Spleen (tissue), 13 donors: ENCODE measurements at places on chromosomes 7 and 10.
A peak's percentile ranks its signal among the peaks of the same experiment; 100 is the strongest.

DNA sequence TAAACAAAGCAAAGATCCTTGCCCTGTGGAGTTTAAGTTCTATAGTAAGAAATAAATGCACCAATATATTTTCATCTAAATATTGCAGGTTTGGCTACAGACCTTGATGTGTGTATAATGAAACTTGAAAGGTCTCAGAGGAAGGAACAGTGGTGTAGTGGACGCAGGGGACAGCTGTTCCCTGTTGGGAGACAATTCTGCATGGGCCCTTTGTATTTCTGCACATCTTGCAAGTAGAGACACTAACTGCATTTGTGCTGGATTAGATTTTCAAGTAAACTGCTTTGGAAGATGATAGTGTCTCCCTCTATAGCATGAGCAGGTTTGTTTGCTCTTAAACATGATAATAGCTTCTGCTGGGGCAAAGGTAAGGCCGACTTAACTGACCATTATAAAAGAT, 57.5 kb upstream of the FAM133B start:
- no peak for DNase-seq
- no peak overlapping the region for H3K4me3 ChIP-seq
- no peak overlapping the region for H3K27ac ChIP-seq
- no peaks in the 10 kb centered on the region for H3K36me3 ChIP-seq
- peaks cover 15% of the 10 kb centered on the region for H3K4me1 ChIP-seq

- no peaks in the 10 kb centered on the region for H3K4me1 ChIP-seq
- DNase-seq, result no peak
- no peak overlapping the region for H3K4me3 ChIP-seq
- no peaks in the 10 kb centered on the region for H3K27me3 ChIP-seq
- no peak overlapping the region for H3K27ac ChIP-seq
These were observed 55.2 kb upstream of the FRMD4A start for GRCh38 chr10:14385596-14386593.

DNA sequence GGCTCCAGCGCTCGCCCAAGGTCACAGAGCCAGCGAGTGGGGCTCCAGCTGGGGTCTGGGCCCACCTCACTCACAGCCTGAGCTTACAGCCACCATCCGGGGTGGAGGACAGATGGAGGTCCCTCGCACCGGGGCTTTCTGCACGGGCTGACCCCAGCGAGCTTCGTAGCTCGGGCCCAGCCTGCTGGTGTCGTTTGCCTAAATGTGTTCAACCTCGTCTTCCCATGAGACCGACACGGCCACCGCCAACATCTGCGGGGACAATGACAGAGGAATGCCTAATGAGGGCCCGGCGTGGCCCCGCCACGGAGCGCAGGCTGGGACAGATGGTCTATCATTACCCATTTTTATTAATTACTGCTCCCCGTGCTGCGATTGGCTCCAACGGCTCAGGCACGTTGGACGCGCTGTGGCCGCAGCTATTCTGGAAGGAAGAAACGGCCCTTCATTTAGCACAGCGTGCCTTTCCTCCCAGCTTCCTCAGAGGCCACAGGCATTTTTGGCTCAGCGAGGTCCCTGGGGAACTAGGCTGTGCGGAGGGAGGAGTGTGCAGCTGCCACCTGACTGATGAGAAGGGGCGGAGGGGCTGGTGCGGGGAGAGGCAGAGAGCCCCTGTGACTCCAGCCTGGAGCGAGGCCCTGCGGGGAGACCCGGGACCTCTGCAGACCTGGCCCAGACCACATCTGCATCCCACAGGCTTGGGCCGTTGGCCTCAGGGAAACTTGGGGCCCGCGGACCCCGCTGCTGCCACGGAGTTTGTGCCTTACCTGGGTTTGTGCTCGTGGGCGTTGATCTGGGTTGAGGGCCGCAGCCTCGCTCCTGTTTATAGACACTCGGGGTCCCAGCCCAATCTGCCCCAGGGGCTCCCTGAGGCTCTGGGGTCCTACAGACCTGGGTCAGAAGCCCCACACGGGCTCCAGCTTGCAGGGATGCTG, 22.9 kb upstream of the ELFN1 start:
- no peak overlapping the region for H3K4me3 ChIP-seq
- no peaks in the 10 kb centered on the region for H3K4me1 ChIP-seq
- no peaks in the 10 kb centered on the region for H3K36me3 ChIP-seq

DNA sequence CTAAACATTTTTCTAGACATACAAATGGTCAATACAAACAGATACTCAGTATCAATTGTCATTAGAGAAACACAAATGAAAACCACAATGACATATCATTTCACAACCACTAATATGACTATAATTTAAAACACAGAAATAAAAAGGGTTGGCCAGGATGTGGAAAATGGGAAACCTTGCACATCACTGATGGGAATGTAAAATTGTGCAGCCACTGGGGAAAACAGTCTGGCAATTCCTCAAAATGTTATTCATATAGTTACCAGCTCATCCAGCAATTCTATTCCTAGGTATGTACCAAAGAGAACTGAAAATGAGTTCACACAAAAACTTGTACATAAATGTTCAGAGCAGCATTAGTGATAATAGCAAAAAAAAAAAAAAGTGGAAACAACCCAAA, 106.1 kb upstream of the LRRTM3 start:
- no peak for DNase-seq
- H3K27me3 ChIP-seq, result no peaks in the 10 kb centered on the region
- no peak overlapping the region for H3K4me3 ChIP-seq
- no peaks in the 10 kb centered on the region for H3K4me1 ChIP-seq
- H3K36me3 ChIP-seq, result no peaks in the 10 kb centered on the region

DNA sequence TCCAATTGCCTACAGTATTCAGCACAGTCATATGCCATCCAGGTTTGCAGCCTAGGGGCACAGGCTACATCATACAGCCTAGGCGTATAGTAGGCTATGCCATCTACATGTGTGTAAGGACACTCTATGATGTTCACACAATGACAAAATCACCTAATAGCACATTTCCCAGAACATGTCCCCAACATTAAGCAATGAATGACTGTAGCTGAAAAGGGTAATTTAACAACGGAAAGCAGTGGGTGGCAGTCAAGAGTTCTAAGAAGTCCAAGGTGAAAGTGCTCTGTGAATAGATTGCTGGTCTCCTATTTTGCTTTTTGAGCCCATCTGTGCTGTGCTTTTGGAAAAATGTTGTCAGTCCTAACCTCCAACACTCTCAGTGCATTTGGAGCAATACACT, 162.6 kb downstream of the KLF6 start:
- no peak overlapping the region for H3K27ac ChIP-seq
- DNase-seq, result no peak
- H3K4me1 ChIP-seq, result no peaks in the 10 kb centered on the region
- H3K4me3 ChIP-seq, result no peak overlapping the region

DNA sequence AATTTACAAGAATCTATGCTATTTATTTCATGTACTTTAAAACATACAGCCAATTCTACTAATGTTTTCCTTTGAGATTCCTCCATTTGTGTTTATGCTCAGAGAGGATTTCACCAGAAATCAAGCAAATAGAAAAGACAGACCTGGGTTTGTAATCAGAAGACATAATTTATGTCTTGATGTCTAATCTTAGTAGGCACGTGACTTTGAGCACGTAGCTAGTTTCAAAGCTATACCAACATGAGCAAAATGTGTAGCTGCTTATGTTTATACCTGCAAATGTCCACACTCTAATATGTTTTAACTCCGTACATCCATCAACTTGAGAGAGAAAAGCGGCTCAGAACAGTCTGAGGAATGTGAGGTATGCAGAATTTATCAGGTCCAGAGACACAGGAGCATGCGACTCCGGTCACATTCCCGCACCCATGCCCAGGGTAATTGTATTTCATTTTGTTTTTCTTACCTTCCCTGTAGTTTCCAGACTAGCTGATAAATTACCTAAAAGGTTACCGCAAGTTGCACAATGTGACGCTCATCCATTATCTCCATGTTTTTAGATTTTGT, 40.0 kb downstream of the SVOPL start:
- no peaks in the 10 kb centered on the region for H3K36me3 ChIP-seq
- no peak overlapping the region for H3K4me3 ChIP-seq
- DNase-seq, result no peak
- H3K4me1 ChIP-seq, result peaks cover 10% of the 10 kb centered on the region
- no peak overlapping the region for H3K27ac ChIP-seq

DNA sequence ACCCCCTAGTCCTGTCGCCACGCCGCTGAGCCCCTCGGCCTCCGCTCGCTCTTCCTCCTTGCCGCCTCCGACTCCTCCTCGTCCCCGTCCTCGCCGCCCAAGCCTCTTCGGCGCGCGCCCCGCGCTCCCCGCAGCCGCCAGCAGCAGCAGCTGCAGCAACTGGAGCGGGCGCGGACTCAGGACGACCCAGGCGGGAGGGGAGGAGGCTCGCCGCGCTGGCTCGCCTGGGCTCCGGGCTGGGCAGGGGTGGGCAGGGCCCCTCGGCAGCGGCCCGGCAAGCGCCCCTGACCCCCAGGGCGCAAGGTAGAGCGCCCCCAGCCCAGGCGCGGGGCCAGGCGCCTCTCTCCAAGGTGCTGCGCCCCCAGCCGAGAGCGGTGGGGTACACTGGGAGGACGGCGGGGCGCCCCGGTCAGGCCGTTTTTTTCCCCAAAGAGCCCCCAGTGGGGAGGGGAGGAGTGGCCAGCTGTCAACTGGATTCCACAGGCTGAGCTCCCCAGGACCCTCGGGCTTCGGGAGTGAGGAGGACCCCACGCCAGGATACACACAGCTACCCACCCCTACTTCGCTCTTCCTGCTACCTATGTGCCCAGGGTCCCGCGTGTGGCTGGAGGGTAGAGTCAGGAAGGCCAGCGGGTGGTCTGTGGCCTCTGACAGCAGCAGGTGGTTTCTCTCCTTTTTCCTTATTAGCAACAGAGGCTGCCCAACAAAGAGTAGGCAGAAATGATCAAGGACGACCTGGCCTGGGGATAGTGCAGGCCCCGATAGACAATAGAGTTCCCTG, 903 bp upstream of the KCNMA1 start:
- H3K27me3 ChIP-seq, result peaks cover 58% of the 10 kb centered on the region
- peak overlapping the region; percentile 39 for H3K4me3 ChIP-seq
- no peak overlapping the region for H3K27ac ChIP-seq
- H3K4me1 ChIP-seq, result peaks cover 39% of the 10 kb centered on the region
- no peaks in the 10 kb centered on the region for H3K36me3 ChIP-seq

GRCh38 chr7:140512317-140513000, 33.2 kb upstream of the MKRN1 start:
- no peak for DNase-seq
- no peaks in the 10 kb centered on the region for H3K4me1 ChIP-seq
- no peak overlapping the region for H3K27ac ChIP-seq

GRCh38 chr7:107186240-107186639, 17.4 kb downstream of the HBP1 start:
- no peak overlapping the region for H3K4me3 ChIP-seq
- no peak for DNase-seq
- no peak overlapping the region for H3K27ac ChIP-seq
- H3K27me3 ChIP-seq, result no peaks in the 10 kb centered on the region

DNA sequence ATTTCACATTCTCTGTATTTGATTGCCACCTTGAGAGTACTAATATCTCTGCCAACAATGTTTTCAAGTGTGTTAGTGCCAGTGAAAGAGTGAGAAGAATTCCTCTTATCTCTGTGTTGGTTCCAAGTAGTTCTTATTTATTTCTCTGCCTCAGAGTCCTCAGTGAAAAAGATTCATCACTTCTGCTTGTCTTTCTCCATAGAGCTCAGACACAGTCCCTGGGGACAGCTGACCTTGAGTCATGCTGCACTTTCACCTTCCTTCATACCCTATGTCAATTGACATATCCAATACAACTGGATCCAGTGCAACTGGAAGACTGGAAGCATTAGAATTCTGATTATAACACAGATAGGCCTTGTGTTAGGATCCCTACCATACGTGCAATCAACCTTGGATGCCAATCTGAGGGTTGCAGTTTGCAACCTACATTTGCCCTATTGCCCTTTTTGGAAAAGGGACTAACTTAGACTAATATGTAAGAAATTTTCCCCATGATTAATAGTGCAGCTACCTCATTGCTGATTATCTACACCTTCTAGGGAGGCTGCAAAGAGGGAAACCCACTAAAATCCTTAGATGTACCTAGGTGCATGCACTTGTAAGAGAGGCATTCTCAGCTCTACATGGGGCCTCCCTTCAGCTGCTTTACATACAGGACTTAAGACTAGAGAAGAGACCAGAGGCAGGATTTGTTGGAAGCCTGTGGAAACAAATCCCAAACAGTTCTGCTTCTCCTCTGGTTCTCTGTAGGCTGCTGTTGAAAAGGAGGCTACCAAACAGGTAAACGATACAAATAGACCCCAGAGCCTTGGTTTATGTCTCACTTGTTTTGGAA, 8.4 kb downstream of the IFIT2 start:
- no peak overlapping the region for H3K4me3 ChIP-seq
- H3K27ac ChIP-seq, result no peak overlapping the region
- peaks cover under 1% of the 10 kb centered on the region for H3K4me1 ChIP-seq
- DNase-seq, result no peak
- no peaks in the 10 kb centered on the region for H3K27me3 ChIP-seq

GRCh38 chr7:70334871-70335270, 736.6 kb downstream of the AUTS2 start:
- H3K27ac ChIP-seq, result no peak overlapping the region
- no peaks in the 10 kb centered on the region for H3K36me3 ChIP-seq
- H3K4me3 ChIP-seq, result no peak overlapping the region
- no peaks in the 10 kb centered on the region for H3K4me1 ChIP-seq
- no peaks in the 10 kb centered on the region for H3K27me3 ChIP-seq

DNA sequence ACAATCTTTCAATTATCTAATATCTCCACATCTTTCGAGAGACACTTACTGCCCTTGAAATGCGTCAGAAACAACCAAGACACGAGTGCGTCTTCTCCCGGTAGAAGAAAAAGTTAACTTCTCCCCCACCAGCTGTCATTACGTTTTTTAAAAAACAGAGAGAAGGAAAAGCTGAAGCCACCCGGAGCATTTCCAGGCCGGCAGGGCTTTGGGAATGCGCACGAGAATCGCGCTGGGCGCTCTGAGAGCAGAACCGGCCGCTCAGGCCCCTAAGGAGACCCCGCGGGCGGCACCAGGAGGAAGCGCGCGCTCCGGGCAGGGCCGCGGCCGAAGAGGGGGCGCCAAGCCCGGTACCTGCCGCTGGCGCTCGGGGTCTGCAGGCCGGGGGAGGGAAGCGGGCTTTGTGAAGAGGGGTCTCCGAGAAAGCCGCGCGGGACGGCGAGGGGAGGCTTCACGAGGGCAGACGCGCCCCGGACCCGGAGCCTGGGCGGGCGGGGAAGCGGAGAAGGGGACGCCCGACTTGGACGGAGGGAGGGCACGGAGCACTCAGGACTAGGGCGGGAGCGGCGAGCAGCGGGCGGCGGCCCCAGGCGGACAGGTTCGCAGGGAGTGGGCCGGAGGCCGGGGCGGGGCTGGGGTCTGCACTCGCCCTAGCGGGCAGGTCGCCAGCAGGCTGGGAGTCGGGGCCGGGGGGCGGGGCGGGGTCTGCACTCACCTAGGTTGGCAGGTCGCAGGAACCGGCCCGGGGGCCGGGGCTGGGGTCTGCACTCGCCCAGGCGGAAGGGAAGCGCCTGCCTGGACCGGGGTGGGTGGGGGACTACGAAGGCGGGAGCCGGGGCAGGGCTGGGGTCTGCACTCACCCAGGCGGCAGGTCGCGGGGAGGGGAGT, 932 bp downstream of the ESYT2 start:
- no peaks in the 10 kb centered on the region for H3K27me3 ChIP-seq
- H3K36me3 ChIP-seq, result no peaks in the 10 kb centered on the region
- H3K4me1 ChIP-seq, result peaks cover 53% of the 10 kb centered on the region
- peak; percentile 95 for DNase-seq
- H3K27ac ChIP-seq, result peak overlapping the region; percentile 99
- H3K4me3 ChIP-seq, result peak overlapping the region; percentile 78
